HT1080 (cell line): ENCODE measurements at places on chromosomes 1 and 21. TPM values are rescaled to one million over a fixed set of nuclear protein-coding genes. Genes with fewer than 3 reads are reported as not detected.

DNA sequence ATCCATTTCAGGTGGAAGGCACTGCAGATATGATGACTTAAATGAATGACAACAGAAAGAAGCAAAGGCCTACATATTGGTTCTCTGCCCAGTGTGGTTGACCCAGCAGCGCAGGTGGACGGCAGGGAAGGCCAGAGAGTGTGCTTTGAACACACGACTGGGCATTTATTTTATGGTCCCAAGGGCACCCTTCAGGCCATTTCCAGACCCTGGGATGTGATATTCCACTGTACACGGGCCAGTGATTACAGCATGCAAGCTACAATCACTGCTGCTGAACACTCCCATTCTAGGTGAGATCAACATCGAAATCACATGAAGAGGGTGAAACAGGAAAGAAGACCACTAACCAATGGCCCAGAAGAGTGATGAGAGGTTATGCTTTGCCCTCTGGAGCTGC is 33.8 kb downstream of the PCNX2 start:
- no peak for DNase-seq

GRCh38 chr1:177897281-177897997 is 72.4 kb downstream of the SEC16B start:
- no peak for DNase-seq

Gene ITPKB
- 5.8 and 8.0 TPM in 2 replicates for total RNA-seq

DNA sequence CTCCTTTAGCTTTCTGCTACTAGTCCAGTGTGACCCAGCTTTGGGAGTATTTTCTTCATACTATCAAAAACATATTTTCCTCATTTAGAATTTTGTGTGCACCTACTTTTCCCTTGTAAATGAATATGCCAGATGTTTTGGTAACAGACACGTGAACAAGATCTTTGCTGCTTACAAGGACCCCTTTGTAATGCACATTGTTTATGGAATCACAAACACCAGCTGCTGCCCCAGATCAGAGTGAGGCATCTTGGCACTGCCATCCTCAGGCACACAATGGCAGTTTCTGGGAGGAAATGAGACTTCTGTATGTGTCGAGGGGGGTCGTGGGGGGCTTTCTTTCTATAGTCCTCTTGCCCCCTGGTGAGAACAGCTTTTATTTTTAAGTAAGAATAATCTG is 115.7 kb downstream of the RGL1 start:
- no peak for DNase-seq

DNA sequence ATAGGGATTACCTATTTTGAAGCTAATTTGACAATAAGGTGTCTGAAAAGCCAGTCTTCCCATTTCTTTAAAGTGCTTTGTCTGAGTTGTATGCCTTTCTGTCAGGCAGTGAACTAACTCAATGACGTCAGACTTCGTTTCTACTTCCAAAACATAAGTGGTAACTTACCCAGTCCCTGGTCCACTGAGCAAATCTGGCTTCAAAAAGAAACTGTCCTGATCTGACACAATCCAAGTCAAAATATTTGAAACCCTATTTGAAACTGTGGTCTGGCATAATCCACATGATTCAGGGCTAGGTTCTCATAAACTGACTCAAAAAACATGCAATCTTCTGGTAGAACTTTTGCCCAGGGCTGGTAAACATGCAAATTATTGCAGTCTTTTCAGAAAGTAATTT is 34.0 kb downstream of the DIRAS3 start:
- peak; percentile 6 for DNase-seq

DNA sequence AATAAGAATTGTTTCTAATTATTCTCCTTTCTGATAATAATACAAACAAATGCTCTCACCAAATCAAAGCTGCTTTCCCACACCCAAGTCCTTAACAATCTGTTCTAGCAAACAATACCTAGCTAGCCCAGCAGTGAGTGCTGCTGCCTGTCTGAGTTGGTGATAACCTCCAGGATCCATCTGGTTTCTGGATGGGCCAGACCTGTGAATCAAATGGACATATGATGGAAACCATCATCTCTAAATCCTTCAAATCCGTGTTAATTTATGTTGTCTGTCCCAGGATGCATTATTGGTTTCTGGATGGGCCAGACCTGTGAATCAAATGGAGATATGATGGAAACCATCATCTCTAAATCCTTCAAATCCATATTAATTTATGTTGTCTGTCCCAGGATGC is 1230.0 kb downstream of the AMY1C start:
- no peak for DNase-seq

Gene DHCR24
- total RNA-seq: 180 and 213 TPM in 2 replicates

Gene GUCA2A
- 0.69 TPM in 1 of 2 replicates, not detected in the other for total RNA-seq

Gene IKBKE
- total RNA-seq: 13.8 and 14.3 TPM in 2 replicates

- no peak for DNase-seq
These were observed 13.6 kb downstream of the DDAH1 start for GRCh38 chr1:85451236-85451830.

DNA sequence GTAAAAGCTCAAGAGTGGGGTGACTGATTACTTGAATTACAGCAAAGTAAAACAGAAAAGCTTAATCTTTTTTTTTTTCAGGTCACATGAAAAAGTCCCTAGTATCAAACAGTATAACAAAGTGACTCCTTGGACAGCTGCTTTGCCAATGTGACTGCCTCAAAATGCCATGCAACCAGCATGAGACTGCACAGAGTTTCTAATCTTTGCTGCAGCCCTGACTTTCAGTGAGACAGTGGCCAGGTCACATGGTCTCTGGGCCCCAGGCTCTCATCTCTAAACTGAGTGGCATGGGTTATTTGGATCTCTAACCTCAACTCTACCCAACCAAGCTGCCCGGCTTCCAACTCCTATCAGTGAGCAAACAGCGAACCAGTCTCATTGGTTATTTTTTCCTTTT is 169.0 kb downstream of the VAV3 start:
- no peak for DNase-seq

GRCh38 chr1:233251201-233251720 is 44.3 kb downstream of the PCNX2 start:
- DNase-seq: no peak

DNA sequence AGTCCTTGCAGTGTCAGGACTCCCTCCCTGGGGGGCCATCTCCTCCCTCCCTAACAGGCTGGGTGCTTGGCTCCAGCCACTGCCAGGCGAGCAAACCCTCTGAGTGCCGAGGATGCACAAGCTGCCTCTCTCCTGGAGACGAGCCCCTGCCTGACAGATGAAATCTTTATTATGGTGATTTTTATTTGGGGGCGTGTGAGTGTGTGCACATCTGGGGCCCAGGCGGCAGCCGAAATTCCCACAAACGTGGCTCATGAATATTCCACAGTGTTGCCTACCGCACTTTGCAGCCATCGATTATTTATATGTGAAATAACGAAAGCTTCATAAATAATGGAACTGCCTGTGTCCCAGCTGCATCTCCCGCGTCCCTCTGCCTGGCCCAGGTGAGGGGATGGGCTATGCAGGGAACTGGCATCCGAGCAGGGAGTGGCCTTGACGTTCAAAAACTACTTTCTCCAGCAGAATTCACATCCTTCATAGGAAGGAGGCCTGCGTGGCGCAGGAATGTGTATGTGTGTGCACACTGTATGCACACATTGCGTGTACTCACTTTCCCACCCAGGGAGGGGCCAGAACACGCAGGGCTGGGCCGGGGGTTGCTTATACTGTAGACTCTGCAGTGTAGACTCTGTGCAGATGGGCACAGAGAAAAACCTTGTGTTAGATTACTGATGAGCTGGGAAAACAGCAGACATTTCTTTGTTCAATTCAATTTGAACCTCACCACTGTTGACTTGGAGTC is 73.1 kb downstream of the UBIAD1 start:
- no peak for DNase-seq

DNA sequence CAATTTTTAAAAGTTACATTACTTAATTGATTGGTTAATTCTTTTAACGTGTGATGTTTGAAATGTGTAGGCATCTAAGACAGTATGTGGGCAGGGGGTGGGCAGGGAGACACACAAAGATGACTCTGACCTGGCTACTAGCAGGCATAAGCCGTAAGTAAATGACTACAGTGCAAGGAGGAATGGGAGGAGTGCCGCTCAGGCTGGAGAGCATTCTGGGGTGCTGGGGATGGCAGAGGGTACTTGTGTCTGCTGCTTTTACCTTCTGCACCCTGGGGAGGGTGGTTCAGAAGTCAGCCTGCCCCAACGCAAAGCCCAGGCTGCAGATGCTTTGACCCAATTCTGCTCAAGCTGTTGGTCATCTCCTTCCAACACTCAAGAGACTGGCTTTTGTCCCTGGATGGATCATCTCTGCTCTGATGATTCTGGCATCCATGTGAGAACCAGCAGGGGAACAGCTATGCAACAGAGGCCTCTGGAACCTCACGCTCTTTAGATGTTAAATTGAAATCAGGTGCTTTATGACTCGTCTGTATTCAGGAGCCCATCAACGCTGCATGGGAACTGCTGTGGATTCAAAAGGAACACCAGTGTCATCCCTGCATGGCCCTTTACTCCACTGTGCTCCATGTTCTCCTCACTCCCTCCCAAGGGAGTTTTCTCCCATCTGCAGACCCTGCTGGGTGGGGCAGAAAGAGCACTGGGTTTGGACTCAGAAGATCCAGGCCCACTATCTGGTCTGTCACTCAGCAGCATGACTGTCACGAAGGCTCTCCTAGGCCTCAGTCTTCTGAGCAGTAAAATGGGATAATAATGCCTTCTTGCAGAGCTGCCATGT is 78.8 kb downstream of the FAM78B start:
- no peak for DNase-seq

DNA sequence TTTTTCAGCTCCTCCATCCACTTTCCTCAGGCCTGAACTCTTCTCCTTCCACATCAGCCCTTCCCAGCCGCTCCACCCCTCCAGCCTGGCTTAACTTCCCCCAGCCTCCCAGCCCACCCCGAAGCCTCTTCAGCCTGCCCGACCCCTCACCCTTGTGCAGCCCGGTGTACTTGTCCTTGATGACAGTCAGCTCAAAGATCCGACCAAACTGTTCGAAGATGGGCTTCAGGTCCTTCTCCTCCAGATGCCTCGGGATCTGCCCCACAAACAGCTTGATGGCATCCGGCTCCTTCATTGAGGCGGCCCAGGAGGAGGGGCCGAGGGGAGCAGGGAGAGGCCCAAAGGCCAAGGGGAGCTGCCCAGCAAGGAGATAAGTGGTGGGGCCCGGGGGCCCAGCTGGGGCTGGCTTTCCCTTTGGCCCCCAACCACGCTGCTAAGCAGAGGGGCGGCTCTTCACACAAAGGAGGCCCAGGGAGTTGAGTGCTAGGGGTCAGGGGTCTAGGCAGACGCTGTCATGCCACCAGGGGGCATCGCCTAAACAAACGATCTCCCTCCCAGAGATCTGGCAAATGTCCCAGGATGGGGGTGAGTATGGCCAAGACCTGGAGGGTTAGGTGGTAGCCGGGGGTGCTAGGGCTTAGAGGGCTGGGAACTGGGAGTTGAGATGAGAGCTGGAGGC is 738 bp downstream of the CELF3 start:
- DNase-seq: no peak

DNA sequence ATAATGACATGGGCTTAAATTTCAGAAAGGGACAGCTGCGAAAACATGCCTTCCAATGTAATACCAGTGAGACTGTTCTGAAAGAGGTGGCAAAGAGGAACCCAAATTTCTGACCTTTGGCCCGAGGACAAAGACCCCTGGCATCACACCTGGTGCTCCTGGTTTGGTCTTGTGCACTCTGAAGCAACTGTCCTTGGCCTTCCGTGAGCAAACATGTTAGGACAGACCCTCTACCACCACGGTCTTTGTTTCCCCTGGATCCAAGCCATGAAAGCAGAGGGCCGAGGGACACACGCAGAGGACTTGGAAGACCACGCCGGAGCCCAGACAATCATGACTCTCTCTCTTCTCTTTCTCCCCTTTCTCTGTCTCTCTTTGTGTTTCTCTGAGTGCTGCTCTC is 6.0 kb downstream of the REG4 start:
- DNase-seq: no peak

- no peak for DNase-seq
These were observed 21.6 kb downstream of the ZNF684 start for GRCh38 chr1:40553017-40553416.

DNA sequence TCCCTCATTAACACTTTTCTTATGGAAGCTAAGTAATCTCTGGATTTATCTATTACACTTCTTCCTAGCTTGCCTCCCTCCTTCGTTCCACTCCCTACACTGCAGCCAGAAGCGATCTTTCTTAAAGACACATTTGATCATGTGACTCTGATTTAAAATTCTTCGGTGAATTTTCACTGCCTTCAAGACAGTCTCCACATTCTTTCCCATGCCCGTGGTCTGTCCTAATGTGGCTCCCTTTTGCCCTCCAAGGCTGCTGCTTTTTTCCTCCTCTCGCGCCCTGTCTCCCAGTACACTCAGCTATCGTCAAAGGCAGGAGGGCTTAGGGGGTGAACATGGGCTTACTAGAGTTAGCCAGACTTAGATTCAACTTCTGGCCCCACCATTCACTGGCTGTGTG is 64.4 kb downstream of the SDCCAG8 start:
- no peak for DNase-seq

Gene GRIK3
- not detected in 2 replicates for total RNA-seq

Gene OR10Z1
- total RNA-seq: not detected in 2 replicates

Gene CDK18
- 0.87 and 1.7 TPM in 2 replicates for total RNA-seq

DNA sequence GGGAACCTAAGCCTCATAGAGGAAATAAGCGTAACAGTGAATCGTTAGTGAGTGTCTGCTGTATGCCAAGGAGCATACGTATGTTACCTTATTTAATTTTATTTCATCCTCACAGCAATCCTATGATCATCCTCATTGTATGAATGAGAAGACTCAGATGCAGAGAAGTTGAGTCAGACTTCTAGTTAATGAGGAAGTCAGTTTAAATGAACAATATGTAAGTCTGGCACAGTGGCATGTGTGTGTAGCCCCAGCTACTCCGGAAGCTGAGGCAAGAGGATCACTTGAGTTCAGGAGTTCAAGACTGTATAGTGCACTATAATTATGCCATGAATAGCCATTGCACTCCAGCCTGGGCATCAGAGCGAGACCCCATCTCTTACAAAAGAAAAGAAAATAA is 148.0 kb downstream of the ZZZ3 start:
- no peak for DNase-seq

DNA sequence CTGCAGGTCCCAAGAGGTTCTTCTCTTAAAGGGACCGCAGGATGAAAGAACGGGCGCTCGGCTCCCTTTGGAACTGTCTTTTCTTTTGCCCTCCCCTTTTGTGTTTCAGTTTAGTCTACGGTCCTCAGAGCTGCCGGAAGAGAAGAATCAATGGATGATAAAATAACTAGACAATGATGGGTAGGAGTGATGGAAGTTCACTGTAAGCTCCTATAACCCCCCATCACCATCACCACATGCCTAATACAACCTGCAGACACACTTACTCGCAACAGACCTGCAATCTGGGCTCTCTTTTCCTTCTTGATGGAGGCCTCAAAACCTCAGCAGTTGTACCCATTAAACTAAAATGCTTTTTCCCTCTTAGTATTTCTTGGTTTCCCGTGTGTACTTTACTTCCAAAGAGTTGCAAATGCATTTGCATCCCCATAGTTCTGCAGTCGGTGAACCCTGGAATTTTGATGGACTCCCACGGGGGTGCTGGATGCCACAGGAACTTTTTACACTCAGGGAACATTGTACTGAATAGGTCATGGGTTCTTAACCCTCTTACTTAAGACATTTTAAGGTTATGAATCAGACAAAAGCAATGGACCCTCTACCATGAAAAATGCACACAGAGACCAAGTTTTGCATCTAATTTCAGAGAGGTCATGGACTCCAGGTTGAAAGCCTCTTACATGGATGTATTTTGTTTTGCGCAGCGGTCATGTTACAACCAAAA is 633 bp upstream of the RFX5 start:
- no peak for DNase-seq
